Calu3 (cell line): ENCODE measurements at places on chromosomes 16 and 17. TPM values are rescaled to one million over a fixed set of nuclear protein-coding genes. Genes with fewer than 3 reads are reported as not detected.

The KRT24 gene
- 2.0 and 2.4 TPM in 2 replicates for total RNA-seq

The MPV17L gene
- total RNA-seq, result 10.0 and 11.5 TPM in 2 replicates

The ACSM5 gene
- not detected in 2 replicates for total RNA-seq

The LRRC3C gene
- total RNA-seq, result not detected in 2 replicates

The CCL11 gene
- total RNA-seq, result not detected in 2 replicates

The IKZF3 gene
- total RNA-seq, result 30.9 and 41.0 TPM in 2 replicates

The NPIPA5 gene
- total RNA-seq, result 18.0 and 18.3 TPM in 2 replicates

The ANKS4B gene
- total RNA-seq, result 3.2 and 5.5 TPM in 2 replicates

The YPEL3 gene
- 21.1 and 28.0 TPM in 2 replicates for total RNA-seq

The PRAC2 gene
- not detected in 2 replicates for total RNA-seq

The EFCAB5 gene
- 0.17 and 0.50 TPM in 2 replicates for total RNA-seq

GRCh38 chr17:21129023-21129681 lies 2.4 kb downstream of the DHRS7B start:
- H3K27me3 ChIP-seq, result no peaks in the 10 kb centered on the region
- peak; percentile 29 for DNase-seq
- H3K36me3 ChIP-seq, result peaks cover 16% of the 10 kb centered on the region
- H3K27ac ChIP-seq, result peak overlapping the region; percentile 31
- peaks cover 18% of the 10 kb centered on the region for H3K4me1 ChIP-seq

- DNase-seq, result no peak
- no peaks in the 10 kb centered on the region for H3K4me1 ChIP-seq
- no peak overlapping the region for H3K4me3 ChIP-seq
These were observed 23.3 kb downstream of the STAT5B start for GRCh38 chr17:42252597-42253550.

- H3K27me3 ChIP-seq, result no peaks in the 10 kb centered on the region
- H3K36me3 ChIP-seq, result no peaks in the 10 kb centered on the region
- no peak overlapping the region for H3K27ac ChIP-seq
- no peak for DNase-seq
- H3K4me1 ChIP-seq, result no peaks in the 10 kb centered on the region
These were observed 256.0 kb downstream of the PMP22 start for GRCh38 chr17:15009087-15009486.

DNA sequence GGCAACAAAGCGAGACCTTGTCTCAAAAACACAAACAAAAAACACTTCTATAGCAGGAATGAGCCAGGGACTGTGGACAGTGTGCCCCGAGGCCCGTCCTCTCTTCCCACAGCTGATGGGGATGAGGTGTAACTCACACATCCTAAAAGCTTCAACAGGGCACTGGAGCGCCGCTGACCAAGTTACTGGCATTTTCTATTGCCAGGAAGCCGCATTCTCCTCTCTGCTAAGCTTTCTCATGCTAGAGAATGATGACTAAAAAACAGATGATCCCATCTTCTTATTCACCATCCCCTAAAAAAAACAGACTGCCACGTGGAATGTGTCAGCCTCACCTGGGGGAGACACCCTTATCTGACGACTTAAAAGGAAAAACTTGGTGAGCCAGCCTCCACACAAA lies 16.3 kb downstream of the CARHSP1 start:
- no peaks in the 10 kb centered on the region for H3K27me3 ChIP-seq
- H3K4me1 ChIP-seq, result peaks cover 9% of the 10 kb centered on the region
- peak overlapping the region; percentile 65 for H3K27ac ChIP-seq
- H3K4me3 ChIP-seq, result no peak overlapping the region
- H3K36me3 ChIP-seq, result peaks cover 86% of the 10 kb centered on the region

DNA sequence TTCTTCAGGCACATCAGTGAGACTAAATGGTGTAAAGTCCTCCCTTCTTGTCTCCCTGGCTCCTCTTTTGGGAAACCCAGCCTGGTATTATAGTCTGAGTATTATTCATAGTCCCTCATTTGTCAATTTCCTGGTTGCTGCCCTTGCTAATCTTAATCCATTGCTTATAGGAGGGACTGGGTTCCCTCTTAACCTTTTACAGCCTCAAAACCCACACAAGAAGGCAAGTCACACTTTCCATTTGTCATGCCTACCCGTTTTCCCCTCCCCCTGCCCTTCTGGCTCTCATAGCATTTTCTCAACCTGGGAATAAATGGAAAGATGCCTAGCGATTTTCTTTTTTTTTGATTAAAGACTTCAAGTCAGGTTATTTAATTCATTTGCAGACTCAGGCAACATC lies 124.8 kb downstream of the MAP2K6 start:
- no peaks in the 10 kb centered on the region for H3K36me3 ChIP-seq
- H3K27me3 ChIP-seq, result no peaks in the 10 kb centered on the region
- H3K4me1 ChIP-seq, result no peaks in the 10 kb centered on the region
- no peak overlapping the region for H3K4me3 ChIP-seq

GRCh38 chr16:20122011-20122410 lies 48.3 kb upstream of the GPR139 start:
- H3K4me3 ChIP-seq, result no peak overlapping the region
- no peaks in the 10 kb centered on the region for H3K36me3 ChIP-seq
- DNase-seq, result no peak

DNA sequence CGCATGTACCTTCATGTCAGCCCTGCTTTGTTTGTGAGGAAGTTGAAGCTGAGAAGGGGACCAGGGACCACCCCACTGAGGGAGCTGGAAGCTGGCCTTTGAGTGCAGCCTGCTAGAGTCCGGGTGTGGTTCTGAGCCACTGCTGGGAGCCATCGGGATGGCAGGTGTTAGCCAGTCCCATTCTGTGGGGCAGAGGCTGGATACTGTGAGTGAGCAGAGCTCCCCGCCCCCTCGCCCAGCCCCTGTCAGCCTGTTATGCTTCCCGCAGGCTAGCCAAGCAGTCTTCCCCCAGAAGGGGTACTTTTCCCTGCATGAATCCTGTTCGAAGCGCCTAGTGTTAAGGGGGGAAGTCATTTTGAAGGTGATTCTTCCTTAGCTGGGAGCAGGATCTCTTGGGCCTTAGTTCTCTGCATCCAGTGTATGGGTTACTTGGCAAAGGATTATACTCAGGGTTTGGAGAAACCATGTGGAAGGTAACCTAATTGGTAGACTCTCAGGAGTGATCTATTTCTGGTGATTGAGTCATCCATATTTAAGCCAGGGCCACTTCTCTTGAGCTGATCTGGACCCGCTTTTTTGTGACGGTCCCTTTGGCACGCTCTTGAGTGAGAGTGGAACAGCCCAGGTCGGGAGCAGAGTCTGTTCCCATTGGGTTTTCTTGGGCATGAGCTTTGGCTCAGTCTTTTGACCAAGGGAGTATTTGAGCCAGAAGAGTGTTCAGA lies 23.8 kb downstream of the AKAP1 start:
- H3K27me3 ChIP-seq, result no peaks in the 10 kb centered on the region
- DNase-seq, result no peak
- H3K4me3 ChIP-seq, result no peak overlapping the region
- peak overlapping the region; percentile 23 for H3K27ac ChIP-seq
- H3K36me3 ChIP-seq, result peaks cover 14% of the 10 kb centered on the region
- peaks cover 9% of the 10 kb centered on the region for H3K4me1 ChIP-seq

DNA sequence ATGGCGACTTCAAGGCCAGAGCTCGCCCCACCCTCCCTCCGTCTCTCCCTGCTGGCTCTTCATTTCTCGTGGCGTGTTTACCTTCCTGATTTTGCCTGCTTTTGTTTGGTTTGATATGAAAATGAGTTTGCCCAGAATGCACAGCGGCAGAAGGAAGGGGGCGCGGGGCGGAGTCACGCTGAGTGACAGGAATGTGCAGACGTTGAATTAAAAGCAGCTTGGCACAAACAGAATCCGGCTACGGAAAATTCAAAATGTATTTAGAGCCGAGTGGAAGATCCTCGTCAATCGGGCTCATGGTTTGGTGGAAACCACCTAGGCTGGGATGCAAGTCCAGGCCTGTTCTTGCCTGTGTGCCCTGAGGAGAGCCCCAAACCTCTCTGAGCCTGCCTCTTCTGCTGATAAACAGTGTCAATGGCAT lies 102.7 kb downstream of the SDK2 start:
- no peaks in the 10 kb centered on the region for H3K4me1 ChIP-seq
- H3K36me3 ChIP-seq, result no peaks in the 10 kb centered on the region
- H3K27ac ChIP-seq, result no peak overlapping the region
- no peak for DNase-seq
- peaks cover 86% of the 10 kb centered on the region for H3K27me3 ChIP-seq
- H3K4me3 ChIP-seq, result no peak overlapping the region

- no peaks in the 10 kb centered on the region for H3K36me3 ChIP-seq
- H3K4me3 ChIP-seq, result no peak overlapping the region
- H3K27ac ChIP-seq, result no peak overlapping the region
- no peaks in the 10 kb centered on the region for H3K27me3 ChIP-seq
- no peak for DNase-seq
- H3K4me1 ChIP-seq, result no peaks in the 10 kb centered on the region
These were observed 1.9 kb downstream of the EVPLL start for GRCh38 chr17:18379246-18380146.

GRCh38 chr17:81590121-81590520 lies 38.0 kb upstream of the FAAP100 start:
- no peak for DNase-seq
- no peak overlapping the region for H3K4me3 ChIP-seq
- no peak overlapping the region for H3K27ac ChIP-seq
- H3K27me3 ChIP-seq, result no peaks in the 10 kb centered on the region
- H3K4me1 ChIP-seq, result no peaks in the 10 kb centered on the region
- peaks cover 74% of the 10 kb centered on the region for H3K36me3 ChIP-seq

DNA sequence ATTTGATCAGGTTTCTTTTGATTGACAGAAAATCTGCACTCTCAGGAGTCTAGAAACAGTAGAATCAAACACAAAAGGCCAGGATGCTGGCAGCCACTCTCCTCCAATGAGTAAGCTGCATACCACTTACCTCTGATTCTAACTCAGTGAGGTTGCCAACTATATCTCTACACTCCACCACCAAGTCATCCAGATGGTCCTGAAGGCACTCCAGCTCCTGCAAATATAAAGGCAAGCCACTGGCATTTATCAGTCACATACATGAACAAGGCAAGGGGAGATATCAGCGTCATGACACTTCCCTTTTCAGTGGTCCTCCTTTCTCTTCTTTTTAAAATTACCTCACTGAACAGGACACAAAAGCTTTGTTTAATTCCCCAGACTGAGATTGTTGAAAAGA lies 53.1 kb upstream of the CLEC18B start:
- no peak overlapping the region for H3K27ac ChIP-seq
- peaks cover 46% of the 10 kb centered on the region for H3K36me3 ChIP-seq
- H3K4me1 ChIP-seq, result peaks cover 24% of the 10 kb centered on the region
- H3K27me3 ChIP-seq, result no peaks in the 10 kb centered on the region
- H3K4me3 ChIP-seq, result no peak overlapping the region

- peaks cover 7% of the 10 kb centered on the region for H3K36me3 ChIP-seq
- no peak overlapping the region for H3K27ac ChIP-seq
- no peak overlapping the region for H3K4me3 ChIP-seq
- no peak for DNase-seq
- H3K4me1 ChIP-seq, result no peaks in the 10 kb centered on the region
- no peaks in the 10 kb centered on the region for H3K27me3 ChIP-seq
These were observed 15.8 kb upstream of the BRIP1 start for GRCh38 chr17:61878984-61879612.

DNA sequence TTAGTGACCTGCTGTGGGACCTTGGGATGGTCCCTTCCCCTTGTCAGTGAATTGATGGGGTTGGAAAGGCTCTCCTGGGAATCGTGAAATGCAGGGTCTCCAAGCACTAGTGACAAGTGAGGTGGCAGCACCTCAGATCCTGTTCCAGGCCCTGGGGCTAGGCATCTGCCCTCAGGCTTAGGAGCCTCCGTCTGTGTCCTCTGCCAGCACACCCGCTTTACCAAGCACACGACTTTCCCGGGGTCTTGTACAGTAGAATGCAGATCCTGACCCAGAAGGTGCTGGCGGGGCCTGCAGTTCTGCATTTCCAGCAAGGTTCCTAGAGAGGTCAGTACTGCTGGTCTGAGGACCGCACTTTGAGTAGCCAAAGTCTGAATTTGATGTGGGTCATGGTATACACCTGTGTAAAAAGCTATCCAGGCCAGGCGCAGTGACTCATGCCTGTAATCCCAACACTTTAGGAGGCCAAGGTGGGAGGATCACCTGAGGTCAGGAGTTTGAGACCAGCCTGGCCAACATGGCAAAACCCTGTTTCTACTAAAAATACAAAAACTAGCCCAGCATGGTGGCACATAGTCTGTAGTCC lies 30.9 kb upstream of the RMI2 start:
- no peak for DNase-seq
- no peaks in the 10 kb centered on the region for H3K36me3 ChIP-seq
- peaks cover 10% of the 10 kb centered on the region for H3K4me1 ChIP-seq
- no peaks in the 10 kb centered on the region for H3K27me3 ChIP-seq

DNA sequence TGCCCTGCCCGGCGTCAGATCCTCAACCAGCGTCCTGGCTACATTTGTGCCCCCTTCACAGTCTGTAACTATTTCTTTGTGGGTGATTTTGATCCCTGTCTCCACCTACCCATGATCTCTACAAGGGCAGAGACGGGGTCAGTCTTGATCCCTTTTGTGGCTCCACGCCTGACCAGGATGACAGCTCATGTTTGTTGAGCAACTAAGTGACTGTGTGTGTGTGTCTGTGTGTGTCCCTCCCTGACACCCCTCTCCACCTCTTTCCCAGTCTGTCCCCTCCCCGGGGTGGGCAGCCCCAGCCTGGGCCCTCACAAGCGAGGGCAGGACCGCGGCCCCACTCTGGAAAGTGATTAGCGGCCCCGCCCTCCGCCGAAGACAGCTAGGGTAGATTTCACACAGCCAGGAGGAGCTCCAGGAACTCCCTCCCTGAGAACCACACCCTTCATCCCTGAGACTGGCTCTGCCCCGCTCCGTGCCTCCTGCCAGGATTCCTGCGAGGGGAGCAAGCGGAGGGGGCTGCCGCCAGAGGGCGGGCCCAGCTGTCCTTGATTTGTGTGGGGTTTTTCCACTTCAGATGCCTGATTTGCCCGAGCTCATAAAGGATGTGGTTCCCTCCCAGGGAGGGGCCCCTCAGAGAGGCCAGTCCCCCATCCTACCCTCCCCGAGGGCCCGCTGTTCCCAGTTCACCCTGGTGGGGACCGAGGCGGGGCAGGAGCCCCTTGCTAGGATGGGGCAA lies 5.3 kb upstream of the HS3ST6 start:
- H3K36me3 ChIP-seq, result peaks cover 10% of the 10 kb centered on the region
- H3K4me3 ChIP-seq, result no peak overlapping the region
- peak; percentile 60 for DNase-seq
- no peak overlapping the region for H3K27ac ChIP-seq

GRCh38 chr17:2397247-2398171 lies 3.4 kb downstream of the MNT start:
- no peaks in the 10 kb centered on the region for H3K27me3 ChIP-seq
- H3K4me1 ChIP-seq, result peaks cover 18% of the 10 kb centered on the region
- peak overlapping the region; percentile 94 for H3K4me3 ChIP-seq
- DNase-seq, result no peak
- peaks cover 93% of the 10 kb centered on the region for H3K36me3 ChIP-seq
- peak overlapping the region; percentile 57 for H3K27ac ChIP-seq

- H3K4me3 ChIP-seq, result peak overlapping the region; percentile 13
- no peak overlapping the region for H3K27ac ChIP-seq
- peaks cover 18% of the 10 kb centered on the region for H3K4me1 ChIP-seq
These were observed 74.8 kb upstream of the GRIN2A start for GRCh38 chr16:10256784-10257641.
